Stimulated activated CD4-positive, alpha-beta T cell treated with anti-CD3 and anti-CD28 coated beads, Interleukin-4, amount 100 ng/mL, for 1 hour (primary cell): ENCODE measurements at places on chromosomes 13 and 19.

DNA sequence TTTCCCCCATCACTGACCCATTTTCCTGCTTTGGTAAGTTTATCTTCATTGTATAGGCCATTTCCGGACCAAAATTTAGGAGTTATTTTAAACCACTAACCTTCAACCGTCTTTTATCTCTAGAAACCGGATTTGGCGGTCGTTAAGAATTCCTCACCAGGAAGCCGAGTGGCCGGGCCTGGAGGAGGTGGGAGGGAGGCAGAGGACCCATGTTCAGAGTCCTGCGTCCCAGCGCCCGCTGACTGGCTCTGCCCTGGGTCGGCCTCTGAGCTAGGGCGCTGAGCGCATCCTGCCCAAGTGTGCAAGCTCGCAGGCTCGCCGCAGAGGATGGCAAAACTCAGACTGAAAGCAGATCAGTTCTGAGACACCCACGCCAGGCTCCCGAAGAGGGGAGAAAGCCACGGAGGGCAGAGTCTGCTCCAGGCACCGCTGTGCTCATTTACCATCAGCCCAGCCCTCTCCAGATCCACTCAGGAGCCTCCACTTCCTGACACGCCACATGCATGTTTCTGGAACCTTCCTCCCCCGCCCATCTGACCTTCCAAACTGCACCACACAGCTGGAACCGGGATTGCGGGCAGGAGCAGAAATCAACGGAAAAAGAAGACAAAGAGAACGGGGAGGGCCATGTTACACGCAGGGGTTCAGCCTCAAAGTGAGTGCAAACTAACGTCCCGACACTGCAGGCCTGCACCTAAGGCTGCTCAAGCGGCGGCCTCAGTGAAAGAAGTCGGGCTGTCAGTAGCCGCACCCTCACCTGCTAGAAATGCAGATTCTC lies 8.3 kb downstream of the COL4A1 start:
- no peak for DNase-seq

DNA sequence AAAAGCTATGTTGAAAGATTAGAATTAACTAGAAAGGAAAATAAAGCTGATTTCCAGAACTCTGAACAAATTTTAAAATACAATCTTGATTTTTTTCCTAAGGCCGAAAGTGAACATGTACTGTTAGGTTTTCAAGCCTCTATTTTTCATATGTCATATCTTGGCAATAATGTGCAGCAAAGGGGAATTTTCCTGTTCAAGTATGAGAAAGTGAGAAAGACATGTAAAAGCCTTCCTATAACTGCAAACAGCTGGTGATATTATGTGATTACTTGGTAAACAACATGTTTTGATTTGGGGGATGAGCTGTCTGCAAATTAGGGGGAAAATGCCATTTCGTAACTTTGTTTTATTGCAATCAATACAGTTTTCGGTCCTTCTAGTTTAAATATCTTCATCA lies 4.0 kb upstream of the KLF12 start:
- no peak for DNase-seq

DNA sequence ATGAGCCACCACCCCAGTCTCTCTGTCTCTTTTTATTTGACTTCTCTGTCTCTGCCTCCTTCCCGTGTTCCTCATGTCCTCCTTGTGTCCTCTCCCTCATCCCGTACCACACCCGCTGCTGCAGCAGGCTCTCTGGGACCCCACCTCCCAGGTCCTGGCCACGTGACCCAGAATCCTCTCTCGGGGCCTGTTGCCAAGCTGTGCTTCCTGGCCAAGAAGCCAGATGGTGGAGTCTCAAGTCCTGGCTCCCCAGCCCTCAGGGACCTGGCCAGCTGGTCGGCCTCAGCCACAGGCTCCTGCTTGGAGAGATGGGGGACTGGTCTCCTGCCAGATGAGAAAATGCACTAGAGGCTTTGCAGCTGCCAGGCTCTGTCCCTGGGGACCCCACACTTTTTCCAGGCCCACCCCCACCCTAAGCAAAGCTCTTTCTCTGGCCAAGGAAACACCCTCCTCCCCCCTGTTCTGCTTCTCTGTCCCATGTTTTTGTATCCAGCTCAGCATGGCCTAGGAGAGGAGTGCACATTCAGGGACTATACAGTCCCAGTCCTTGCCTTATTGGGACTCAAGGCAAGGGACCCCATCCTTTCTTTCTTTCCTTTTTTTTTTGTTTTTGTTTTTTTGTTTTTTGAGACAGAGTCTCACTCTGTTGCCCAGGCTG lies 34.3 kb upstream of the SHKBP1 start:
- no peak for DNase-seq

- no peak for DNase-seq
Measured at GRCh38 chr13:48449656-48450055, 36.7 kb upstream of the LPAR6 start.

DNA sequence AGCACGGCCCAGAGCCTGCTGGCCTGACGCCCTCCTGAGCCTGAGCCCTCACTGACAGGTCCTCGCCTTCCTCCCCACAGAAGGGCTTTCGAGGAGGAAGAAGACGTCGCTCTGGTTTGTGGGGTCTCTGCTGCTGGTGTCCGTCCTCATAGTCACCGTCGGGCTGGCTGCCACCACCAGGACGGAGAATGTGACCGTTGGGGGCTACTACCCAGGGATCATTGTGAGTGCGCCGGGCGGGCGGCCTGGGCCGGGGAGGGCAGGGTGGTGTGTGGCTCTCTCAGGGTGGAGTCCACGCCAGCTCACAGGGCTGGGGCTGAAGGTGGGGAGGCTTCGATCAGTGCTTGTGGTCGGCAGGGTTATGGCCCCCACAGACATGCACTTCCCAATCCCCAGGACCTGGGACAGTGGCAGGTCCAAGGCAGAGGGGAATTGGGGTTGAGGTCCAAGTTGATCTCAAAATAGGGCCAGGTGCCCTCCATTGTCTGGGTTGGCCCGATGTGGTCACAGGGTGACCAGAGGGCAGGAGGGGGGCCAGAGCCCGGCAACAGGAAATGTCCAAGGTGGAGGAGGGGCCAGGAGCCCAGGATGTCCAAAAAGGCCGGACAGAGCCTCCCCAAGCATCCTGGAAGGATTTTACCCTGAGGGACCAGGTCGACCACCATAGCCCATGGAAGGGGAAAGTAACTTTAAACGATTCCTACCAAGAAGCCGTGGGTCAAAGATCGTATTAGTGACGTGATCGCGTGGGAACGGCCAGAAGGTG lies 7.2 kb downstream of the TMEM255B start:
- DNase-seq, result no peak

- no peak for DNase-seq
Measured at GRCh38 chr13:20407759-20408158, 117.9 kb downstream of the CRYL1 start.

- no peak for DNase-seq
Measured at GRCh38 chr13:44967704-44968433, 21.4 kb downstream of the NUFIP1 start.

GRCh38 chr13:39893808-39894207 lies 238.3 kb downstream of the COG6 start:
- no peak for DNase-seq

DNA sequence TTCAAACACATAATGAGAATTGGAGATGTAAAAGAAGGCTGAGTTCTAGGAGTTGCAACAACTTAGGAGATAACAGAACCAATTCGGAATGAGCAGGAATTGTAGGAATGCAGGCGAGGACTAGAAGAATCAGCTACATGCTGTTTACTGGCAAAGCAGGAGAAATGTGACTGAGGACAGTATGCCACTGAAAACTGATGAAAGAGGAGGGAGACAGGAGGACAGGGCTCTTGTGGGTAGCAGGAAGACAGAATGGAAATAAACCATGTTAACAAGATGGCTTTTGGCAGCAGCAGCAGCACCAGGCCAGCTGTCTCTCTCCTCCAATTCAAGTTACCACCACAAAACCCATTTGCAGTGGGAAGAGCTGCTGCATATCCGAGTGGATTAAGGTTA lies 91.0 kb upstream of the SLC15A1 start:
- no peak for DNase-seq

- DNase-seq, result no peak
Measured at GRCh38 chr19:47232422-47233211, 1.6 kb upstream of the BBC3 start.

GRCh38 chr13:48176781-48177180 lies 56.2 kb upstream of the ITM2B start:
- DNase-seq, result no peak

DNA sequence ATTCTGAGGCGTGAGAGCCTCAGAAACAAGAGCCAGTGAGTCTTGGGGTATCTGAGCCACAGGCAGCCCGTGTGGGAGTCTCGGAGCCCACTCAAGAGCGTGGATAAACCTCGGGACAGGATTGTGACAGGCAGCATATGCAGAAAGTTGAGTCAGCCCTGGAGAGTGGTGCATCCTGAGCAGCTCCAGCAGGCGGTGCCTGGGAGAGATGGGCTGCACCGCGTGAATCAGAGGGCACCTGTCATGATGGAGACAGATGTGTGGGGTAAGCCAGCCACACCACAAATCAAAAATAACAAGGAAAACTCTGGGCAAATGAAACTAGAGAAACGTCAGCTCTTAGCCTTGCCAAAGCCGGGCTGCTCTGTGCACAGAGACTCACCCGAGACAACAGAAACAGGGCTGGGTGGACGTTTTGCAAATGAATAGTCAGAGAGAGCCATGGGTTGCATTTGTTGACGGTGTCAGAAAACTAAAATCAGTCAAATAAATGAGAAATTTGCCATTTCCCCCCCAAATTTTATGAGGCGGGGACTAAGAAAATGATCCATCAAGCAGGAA lies 30.0 kb upstream of the POP4 start:
- DNase-seq, result no peak

DNA sequence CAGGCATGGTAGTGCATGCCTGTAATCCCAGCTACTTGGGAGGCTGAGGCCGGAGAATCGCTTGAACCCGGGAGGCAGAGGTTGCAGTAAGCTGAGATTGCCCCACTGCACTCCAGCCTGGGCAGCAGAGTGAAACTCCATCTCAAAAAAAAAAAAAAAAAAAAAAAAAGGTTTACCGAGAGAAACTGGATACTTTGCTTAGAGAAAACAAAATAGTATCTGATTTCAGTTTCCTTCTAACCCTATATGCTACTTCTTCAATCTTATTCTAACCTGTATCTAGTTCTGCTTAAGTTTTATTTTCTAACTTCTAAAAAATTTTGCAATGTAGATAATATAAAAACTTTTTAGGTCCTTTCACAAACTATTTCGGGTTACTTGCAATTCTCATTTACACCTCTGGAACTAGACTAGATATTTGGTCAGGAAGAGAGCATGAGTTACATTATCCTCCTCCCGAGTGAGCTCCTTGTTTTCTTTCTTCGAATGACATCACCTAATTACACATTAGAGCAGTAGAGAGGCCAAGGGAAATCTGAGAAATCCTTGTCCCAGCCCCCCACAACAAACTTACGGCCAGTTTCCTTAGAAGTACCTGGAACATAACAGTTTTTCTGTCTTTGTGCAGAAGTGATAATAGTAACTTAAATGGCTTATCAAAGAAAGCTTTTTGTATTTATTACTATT lies 128.9 kb downstream of the B3GLCT start:
- no peak for DNase-seq

GRCh38 chr13:33279414-33280278 lies 5.9 kb downstream of the STARD13 start:
- DNase-seq, result no peak

DNA sequence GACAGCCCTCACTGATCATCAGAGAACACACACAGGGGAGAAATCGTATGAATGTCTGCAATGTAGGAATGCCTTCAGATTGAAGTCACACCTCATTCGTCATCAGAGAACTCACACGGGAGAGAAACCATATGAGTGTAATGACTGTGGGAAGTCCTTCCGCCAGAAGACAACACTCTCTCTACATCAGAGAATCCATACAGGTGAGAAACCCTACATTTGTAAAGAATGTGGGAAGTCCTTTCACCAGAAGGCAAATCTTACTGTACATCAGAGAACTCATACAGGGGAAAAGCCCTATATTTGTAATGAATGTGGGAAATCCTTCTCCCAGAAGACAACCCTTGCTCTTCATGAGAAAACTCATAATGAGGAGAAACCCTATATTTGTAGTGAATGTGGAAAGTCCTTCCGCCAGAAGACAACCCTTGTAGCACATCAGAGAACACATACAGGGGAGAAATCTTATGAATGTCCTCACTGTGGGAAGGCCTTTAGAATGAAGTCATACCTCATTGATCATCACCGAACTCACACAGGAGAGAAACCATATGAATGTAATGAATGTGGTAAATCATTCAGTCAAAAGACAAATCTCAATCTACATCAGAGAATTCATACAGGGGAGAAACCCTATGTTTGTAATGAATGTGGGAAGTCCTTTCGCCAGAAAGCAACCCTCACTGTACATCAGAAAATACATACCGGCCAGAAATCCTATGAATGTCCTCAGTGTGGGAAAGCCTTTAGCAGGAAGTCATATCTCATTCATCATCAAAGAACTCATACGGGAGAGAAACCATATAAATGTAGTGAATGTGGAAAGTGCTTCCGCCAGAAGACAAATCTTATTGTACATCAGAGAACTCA lies 32.5 kb downstream of the ZNF567 start:
- DNase-seq, result no peak

DNA sequence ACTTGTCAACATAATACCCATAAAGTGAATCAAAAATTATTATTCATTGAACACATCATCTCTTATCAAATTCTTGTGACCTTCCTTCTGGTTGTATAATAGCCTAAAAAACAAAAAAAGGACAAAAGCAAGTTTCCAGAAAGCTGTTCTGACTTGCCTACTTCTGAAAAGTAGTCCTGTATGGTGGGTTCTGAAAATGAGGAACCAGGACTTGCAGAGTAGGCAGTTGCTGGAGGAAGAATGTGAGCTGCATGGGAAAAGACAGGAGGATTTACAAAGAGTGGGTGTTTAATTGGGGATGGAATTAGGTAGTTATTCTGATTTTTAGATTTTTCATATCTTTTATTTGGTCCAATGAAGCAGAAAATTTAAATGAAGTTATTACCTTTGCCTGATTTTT lies 56.7 kb downstream of the RCBTB2 start:
- no peak for DNase-seq

DNA sequence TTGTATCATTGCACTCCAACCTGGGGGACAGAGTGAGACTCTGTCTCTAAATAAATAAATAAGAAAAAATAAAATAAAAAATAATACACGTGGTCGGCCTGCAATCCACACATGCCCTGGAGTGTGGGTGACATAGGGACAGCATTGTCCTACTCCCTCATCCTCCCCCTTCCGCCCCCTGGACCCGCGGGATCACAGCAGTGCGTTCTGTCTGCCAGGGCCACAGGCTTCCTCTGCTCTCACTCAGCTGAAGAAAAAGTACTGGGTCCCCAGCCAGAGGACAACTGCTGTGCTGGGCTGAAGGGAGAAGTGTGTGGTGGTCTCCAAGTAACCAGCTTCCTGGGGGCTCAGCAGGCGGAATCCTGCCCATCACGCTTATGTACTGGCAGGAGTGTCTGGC lies 6.3 kb downstream of the BCAT2 start:
- DNase-seq, result no peak
